Right hindlimb (tissue), 1 donor: ENCODE measurements at places on chromosomes 2 and 18.

DNA sequence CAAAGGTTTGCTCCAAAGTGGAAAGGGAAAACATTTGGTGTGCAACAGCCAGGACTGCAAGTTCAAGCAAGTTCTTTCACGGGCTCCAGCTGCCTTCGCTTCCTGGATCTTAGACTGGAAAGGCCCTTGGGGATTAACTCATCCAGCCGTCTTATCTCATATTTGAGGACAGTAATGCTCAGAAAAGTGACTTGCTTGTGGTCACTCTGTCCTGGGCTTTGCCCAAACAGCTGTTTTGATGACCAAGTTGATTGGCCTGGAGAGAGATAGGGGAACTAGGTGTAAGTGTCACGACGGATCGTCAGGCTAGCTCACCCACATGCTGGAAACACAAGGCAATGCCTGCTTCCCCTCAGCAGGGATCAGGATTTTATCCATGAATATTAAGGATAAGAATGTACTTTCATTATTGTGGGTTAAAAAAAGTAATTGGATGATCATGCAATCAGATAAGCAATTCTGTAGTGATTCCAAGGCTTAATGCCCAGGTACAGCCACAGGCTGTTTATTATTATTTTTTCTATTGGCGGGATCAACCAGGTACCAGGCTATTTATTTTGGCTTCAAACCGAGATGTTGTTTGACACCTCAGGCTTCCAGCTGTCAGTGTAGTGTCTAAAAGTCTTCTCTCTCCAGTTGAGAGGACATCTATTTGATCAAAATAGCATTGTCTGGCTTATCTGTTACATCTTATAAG is 162.5 kb upstream of the EPAS1 start:
- peak; percentile 53 for DNase-seq

DNA sequence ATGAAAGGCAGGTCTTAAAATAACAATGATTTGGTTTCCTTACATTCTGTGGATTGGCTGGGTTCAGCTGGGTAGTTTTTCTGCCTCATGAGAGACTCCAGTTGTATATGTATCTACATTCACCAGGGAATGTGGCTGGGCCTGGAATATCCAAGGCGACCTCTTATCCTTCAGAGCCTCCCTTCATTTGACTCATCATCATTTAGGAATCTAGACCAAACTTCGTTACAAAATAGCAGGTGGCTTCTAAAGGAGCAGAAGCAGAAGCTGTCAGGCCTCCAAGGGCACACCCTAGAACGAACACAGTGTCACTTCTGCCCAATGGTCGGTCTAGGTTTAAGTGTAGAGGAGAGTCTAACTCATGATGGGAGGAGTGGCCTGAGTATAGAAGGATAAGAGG is 204.2 kb downstream of the EN1 start:
- DNase-seq = no peak

DNA sequence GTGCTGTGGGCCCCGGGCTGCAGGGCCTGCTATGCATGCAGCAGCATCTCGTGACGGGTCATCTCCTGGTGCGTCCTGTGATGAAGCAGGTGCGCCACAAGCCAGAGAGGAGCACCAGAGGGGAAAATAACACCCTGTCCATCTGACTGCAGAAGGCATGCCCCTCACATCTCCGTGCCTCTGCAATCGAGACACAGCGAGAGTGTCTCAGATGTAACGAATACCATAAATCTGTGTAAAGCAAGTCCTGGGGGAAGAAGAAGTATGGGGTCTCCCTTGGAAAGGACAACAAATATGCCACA is 137.5 kb downstream of the PTGR3 start:
- DNase-seq = no peak

DNA sequence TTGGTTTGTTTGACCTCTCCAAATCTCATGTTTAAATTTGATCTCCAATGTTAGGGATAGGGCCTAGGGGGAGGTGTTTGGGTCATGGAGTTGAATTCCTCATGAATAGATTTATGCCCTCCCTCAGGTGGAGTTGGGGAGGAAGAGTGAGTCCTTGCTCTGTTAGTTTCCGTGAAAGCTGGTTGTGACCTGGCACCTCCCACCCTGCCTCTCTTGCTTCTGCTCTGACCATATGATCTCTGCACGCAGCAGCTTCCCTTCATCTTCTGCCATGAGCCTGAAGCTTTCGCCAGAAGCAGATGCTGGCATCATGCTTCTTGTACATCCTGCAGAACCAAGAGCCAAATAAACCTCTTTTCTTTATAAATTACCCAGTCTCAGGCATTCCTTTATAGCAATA is 231.6 kb upstream of the ERBB4 start:
- DNase-seq = no peak

- no peak for DNase-seq
Observed at GRCh38 chr2:136154384-136154783, 36.4 kb upstream of the CXCR4 start.

DNA sequence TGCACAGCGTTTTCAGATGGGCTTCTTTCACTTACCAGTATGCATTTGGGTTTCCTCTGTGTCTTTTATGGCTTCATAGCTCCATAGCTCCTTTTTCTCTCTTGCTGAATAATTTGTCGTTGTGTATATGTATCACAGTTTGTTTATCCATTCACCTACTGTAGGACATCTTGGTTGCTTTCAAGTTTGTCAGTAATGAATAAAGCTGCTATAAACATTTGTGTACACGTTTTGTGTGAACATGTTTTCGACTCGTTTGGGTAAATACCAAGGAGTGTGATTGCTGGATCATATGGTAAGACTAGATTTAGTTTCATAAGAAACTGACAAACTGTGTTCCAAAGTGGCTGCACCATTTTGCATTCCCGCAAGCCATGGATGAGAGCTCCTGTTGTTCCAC is 94.7 kb downstream of the FAM168B start:
- DNase-seq = no peak

DNA sequence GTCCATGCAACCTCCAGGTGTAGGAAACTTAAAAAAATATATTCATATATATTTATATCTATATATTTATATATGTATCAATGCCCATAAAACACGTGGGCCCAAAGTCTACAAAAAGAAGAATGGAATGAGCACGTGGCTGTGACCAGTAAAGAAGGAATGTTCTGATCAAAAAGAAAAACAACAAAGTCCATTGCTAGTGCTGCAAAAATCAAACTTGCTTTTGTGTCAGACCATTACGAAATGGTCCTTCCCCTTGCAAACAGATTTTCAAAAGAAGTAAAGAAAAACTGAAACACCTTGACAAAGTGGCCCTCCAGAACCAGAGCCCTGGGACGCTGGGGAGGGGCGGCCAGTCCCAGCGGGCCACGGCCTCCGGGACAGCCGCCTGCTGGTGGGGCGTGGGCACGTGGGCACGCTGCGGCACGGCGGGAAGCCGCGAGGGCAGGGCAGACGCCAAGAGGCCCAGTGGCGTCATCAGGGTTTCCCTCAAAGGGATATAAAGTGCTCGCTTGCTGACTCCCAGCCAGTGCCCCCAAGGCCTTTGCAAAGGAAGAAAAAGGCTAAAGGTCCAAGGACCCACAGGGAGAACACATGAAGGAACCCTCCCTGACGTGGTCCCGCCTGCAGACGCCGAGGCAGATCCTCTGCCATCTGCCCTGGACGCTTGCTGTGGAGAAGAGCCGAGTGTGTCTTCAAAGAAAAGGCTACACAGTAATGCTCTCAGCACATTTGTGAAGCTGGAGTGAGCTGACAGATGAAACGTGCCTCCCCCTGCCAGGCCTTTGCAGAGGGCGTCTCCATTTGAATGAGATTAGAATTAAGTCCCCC is 201.8 kb downstream of the TWIST2 start:
- no peak for DNase-seq

- DNase-seq = peak; percentile 30
Observed at GRCh38 chr2:160901613-160902012, 258.6 kb upstream of the TANK start.

- no peak for DNase-seq
Observed at GRCh38 chr2:157488877-157489276, 45.0 kb upstream of the CYTIP start.
